ENCODE measurements at places on chromosomes 16 and 17.
A peak's percentile ranks its signal among the peaks of the same experiment; 100 is the strongest.

GRCh38 chr16:49961089-49961488, 63.9 kb upstream of the CNEP1R1 start:
- no peak for DNase-seq

DNA sequence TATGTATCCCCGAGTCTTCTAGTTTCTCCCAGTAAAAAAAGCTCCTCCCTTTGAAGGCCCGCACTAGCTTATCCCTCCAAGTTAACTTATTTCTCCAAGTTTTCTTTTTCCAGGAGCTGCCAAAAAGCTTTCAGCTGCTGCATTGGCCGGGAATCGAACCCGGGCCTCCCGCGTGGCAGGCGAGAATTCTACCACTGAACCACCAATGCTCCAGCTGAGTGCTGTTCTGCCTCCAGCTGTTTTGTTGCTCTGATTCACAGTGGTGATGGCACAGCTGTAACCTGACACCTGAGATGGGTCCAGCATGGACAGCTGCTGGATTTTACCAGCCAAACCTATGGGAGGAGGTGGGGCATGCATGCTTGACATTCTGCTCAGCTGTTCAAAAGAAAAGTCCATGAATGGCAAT, 22.1 kb downstream of the VAC14 start:
- DNase-seq: no peak

- no peak for DNase-seq
Measured at GRCh38 chr17:40321961-40322357, 13.0 kb downstream of the RARA start.

GRCh38 chr16:12252616-12253015, 276.1 kb downstream of the SNX29 start:
- no peak for DNase-seq

- DNase-seq: no peak
Measured at GRCh38 chr17:17051791-17052461, 9.7 kb downstream of the MPRIP start.

GRCh38 chr16:30437511-30438046, 7.7 kb upstream of the DCTPP1 start:
- no peak for DNase-seq

GRCh38 chr17:70525961-70526360, 356.6 kb downstream of the KCNJ2 start:
- DNase-seq: no peak

DNA sequence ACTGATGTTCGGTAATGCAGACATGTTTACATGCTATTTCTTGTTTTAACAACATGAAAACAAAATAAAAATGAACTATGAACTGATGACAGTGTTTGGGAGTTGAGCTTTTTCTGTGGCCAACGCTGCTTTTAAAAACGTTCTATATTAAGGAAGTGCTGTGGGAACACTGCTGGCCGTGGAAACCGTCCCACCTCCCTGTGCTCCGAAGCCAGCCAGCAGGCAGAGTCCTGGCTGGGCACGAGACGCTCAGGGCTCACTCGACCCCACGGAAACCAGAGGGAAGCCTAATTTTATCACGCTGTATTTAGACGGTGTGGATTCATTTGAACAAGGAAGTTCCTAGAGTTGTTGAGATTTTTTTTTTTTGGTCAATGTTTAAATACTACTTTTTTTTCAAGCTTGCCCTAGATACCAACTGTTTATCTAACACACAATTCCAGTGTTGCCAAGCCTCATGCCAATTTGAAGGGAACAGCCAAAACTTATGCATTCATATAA, 25.8 kb downstream of the ADCY9 start:
- no peak for DNase-seq

DNA sequence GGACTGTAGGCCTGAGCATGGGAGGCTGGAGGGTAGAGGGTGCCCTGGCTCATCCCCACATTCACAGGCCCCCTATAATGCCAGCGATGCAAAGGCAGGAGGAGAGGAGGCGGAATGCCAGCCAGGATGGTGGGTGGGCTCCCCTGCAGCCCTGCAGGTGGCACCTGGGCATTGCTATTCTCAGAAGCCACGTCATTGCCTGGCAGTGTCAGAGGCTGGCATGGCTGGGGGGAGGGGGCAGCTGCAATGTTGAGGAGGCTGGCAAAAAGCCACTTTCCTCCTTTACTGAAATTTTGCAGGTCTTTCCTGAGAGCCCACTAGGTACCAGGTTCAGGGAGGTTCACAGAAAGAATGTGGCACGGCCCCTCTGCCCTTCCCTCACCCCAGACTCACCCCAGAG, 36.2 kb downstream of the RAB11FIP4 start:
- no peak for DNase-seq

- DNase-seq: no peak
Measured at GRCh38 chr16:51129105-51129504, 22.0 kb downstream of the SALL1 start.

DNA sequence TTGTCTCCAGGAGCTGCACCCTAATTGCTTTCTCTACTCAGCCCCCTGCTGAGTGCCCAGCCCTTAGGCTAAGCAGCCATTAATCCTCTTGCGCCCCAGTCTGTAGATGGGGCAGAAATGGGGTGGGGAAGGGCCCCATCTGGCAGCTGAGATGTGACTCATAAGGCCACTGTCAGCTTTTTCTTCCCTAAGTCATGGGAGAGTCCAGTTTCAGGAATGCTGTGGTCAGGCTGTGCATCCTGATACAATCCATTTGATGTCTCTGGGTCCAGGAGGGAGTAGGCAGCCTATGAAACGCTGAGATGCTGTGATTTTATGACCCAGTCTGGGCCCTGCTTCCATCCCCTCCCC, 12.3 kb downstream of the PLXDC1 start:
- DNase-seq: no peak

DNA sequence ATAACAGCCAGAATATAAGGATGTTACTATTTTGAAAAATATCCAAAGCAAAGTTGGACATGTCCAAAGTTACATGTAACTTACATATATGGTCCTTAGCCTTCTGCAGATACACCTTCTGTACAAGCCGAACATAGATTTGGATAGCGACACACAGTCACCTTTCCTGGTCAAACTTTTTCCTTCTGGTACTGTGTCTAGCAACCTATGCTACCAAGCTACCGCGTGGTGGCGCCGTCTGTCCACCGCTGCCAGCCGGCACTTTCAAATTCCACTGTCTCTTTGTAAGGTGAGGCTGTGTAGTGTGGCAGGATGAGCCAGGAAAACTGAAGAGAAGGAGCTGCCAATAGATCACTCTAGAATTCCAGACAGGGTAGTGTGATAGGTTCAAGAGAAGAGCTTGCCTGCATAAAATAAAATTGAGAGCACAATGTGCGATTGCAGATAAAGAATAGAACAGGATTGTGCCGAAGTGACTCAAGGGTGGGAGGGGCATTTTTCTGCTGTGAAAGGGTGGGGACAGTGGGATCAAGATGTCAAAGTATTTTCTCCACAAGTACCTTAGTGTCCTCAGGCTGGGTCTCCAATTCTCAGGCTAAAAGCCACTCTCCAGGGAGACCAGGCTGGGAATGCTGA, 366.9 kb downstream of the SLC39A11 start:
- peak; percentile 68 for DNase-seq

DNA sequence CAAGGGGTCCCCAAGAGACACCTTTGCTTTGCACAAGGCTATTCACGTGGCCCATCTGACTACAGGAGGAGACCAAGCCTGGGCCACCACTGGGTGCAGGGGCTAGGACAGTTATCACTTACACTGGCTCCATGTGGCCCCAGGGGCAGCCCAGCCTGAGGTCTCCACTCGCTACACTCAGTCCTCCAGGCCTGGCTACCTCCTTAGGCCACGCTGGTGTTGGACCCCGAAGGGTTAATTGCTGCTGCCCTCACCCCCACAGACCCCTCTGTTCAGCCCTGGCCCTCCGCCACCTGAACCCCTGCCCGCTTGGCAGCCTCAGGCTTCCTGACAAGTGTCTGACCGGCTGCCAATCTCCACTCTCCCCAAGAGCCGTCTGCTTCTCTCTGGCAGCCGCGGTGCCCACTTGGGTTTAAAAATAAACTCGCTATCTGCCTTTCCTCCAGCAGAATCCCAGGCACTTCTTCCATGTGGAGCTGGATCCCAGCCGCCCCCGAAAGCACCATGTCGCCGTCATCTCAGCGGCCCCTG, 27.8 kb downstream of the ADAM11 start:
- DNase-seq: no peak
